Right cardiac atrium (tissue), 5 donors: ENCODE measurements at places on chromosomes 16 and 17. TPM values are rescaled to one million over a fixed set of nuclear protein-coding genes. Genes with fewer than 3 reads are reported as not detected.

- no peak for DNase-seq
Observed at GRCh38 chr16:89111263-89111662, 17.6 kb downstream of the ACSF3 start.

GRCh38 chr16:56862776-56863175 is 2.2 kb upstream of the SLC12A3 start:
- DNase-seq = no peak

DNA sequence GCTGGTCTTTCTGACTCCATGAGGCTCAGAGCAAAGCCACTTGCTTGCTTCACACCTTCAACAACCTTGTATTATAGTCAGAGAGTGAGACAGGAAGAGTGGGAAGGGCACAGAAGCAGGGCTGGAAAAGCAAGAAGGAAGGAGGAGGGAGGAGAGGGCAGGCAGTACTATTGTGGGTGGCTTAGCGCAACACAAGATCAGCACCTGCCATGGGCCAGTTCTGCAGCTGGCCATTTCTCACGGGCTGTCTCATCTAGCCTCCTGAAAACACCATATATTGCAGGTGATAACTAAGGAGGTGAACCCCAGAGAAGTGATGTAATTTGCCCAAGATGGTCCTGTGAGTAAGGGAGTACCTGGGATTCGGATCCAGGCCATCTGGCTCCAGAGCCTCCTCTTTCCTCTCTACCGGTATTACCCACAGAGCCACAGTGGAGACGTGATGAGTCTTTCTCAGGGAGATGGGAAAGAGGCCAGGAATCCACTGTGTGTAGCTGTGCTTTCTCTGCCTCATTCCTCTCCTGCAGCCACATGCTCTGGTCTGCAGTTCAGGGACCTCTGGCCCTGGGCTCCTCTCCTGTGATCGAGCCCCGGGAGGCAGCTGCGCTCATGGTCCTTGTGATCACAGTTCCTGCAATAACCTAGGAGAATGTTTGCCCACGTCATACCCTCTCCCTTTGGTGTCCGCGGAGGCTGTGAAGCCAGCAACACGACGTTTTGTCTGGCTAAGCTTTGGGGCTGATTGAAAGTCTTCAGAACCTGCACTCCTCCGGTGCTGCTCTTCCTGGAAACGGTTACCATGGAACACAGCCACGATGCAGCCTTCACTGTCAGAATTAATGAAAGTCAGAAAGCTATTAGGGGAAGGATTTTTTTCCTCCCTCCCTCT is 178.1 kb upstream of the CCL2 start:
- DNase-seq = no peak

COPZ2 gene
- 74.8 TPM for total RNA-seq

SEZ6L2 gene
- 1.7 TPM for total RNA-seq
